ENCODE measurements at places on chromosomes 11 and 22.

GRCh38 chr11:69562816-69563215 is 78.1 kb upstream of the CCND1 start:
- no peak for DNase-seq

DNA sequence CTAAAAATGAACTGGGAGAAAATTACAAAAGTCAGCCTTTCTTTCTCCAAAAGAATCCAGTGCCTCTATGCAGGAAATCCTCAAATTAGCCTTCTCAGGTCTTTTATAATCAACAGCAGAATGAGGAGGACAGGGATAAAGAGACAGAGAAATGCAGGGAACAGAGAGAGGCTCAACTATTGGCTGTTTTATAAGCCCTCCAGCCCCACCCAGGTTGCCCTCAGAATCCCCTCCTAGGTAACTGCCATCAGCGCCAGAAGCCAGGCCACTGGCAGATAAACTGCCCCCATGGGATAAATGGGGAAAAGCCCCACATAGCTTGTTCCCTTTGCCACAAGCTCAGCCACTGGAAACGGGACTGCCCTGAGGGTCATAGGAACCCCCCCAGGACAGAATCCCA is 10.9 kb upstream of the HMOX1 start:
- no peak for DNase-seq

GRCh38 chr11:61596542-61596941 is 15.7 kb upstream of the SYT7 start:
- DNase-seq: no peak

GRCh38 chr22:23779731-23780130 is 7.0 kb upstream of the SMARCB1 start:
- no peak for DNase-seq

DNA sequence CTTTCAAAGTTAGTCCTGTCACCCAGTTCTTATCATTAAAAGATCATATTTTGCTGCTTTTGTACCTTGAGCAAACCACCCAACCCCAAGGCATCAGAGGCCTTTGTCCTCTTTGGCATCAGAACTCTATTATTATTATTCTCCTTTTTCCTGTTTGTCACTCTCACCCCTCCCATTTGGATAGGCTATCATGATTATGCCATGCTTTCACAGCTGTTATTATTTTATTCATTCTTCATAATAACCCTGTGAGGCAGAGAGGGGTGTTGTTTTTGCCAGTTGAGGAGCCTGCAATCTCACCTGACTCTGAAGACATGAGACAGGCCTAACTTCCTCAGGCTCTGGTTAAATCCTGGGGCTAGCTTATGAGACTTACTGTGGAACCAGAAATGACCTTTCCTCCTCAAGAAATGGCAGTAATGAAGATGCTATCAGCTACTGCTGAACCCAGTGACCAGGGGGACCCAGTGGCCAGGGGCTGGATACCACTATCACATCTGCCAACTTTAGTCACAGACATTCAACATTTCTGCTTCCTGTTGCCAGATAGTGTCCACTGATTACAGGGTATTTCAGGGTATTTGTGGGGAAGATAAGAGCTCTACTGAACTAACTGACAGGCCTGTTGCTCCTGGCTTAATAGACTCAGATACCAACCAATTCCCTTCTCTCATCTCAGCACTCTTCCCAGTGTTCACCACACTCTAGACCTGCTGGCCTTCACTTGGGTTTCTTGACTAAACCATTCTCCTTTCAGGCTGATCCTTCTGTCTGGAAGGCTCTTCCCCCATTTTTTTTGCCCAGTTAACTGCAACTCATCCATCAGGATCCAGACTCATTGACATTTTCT is 11.8 kb upstream of the SWAP70 start:
- DNase-seq: no peak

- no peak for DNase-seq
Observed at GRCh38 chr11:95671768-95672167, 117.8 kb downstream of the FAM76B start.

DNA sequence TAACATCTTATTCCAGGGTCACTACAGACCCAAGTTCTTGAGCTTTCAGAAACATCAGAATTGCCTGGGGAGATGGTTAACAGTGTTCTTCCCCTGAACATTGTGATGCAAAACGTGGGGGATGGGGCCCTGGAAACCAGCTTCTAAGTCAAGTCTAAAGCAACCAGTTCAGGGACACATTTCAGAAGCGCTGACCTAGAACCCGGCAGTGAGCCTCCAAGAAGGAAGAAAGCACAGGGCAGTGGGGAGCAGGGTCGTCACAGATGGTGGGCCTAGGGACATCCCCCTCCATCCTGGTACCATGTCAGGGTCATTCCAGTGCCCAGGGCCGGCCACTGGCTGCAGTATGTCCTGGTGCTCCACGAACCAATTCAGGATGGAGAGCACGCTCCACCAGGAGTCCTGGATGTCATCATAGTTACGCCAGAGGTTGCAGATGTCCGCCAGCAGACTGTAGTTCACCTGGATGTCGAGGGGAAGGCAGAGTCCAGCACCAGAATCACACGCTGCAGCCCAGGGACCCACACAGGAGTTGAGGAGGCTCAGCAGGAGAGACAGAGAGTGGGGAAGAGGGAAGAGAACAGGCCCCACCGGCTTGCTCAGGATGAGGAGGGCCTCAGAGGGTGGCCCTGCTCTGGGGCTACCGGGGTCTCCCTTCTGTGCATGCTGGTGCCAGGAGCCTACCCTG is 5.0 kb downstream of the NAGA start:
- DNase-seq: no peak

DNA sequence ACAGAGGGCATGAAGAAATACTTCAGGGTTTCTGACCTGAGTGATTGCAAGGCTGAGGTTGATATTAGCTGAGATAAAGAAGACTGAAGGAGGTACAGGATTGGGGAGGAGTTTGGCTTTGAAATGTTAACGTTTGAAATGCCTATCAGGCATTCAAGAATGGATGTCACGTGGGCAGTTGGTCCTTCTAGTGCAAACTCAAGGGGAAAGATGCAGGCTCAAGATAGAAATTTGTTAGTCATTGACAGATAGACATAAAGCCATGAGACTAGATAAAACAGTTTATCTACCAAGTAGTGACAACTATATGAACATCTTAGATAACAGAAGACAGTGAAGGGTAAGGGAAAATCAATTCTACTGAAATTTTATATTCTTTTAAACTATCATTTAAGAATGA is 23.1 kb downstream of the TTC17 start:
- no peak for DNase-seq

GRCh38 chr11:27348340-27348873 is 14.6 kb downstream of the CCDC34 start:
- DNase-seq: no peak

GRCh38 chr22:31968022-31968421 is 23.7 kb downstream of the YWHAH start:
- no peak for DNase-seq

DNA sequence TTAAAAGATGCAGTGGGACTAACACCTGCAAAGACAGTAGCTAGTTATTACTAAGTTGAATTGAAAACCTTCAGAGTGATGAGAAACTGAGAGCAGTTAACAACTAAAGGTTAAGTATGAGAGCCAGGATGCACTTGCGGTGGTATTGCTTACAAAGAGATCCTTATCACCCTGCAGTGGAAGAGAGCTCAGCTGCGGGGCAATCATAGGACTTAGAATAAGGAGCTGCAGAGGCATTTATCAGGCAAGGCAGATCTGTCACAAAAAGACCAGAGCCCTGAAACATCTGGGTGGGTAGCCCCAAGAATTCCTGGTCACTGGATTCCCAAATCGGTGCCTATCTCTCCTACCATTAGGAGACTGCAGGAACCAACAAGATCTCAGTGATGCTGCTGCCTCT is 34.3 kb upstream of the CFAP300 start:
- no peak for DNase-seq

DNA sequence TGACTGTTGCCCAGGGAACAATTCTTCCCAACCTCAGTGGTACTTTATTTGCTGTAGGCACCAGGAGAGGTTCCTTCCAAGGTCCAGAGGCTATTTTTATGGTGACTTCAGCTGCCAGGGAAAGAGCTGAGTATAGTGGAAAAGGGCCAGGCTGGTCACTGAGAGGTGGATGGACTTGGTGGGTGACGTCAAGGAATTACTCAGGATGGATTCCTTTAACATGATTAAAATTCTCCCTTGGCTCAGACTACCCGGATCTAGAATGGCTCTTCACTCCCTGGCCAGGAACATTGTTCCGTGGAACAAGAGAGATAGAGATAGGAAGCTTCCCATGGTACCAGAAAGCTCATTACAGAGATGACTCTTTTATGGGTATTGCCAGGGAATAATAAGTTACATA is 8.7 kb upstream of the CALCA start:
- DNase-seq: no peak

DNA sequence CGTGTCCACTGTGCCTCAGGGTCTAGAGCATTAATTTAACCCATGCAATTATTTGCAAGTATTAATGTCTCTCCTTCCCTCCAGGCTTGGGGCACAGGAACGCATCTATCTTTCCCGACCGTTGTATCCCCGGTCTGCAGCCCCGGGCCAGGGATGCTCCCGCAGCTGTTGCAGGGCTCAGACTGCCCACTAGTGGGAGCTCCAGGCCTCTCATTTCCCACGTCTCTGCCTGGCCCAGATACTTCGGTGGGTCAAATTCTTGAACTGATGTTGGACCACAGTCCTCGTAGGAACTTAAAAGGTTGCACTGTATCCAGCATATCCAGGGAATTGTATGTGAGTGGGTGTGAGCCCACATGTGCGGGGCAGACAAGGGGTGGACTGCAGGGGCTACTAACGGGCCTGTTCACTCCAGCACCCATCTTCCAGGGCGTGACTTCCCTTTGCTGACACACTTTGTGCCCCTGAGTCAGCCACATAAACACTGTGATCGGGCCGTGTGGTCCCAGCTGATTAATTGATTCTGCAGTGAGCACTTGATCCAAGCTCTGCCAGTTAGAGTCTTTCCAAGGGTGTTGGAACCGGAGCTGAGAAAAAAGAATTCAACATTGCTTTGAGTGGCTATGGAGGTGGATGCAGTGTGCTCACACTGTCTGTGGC is 451.3 kb downstream of the TBC1D22A start:
- DNase-seq: no peak

DNA sequence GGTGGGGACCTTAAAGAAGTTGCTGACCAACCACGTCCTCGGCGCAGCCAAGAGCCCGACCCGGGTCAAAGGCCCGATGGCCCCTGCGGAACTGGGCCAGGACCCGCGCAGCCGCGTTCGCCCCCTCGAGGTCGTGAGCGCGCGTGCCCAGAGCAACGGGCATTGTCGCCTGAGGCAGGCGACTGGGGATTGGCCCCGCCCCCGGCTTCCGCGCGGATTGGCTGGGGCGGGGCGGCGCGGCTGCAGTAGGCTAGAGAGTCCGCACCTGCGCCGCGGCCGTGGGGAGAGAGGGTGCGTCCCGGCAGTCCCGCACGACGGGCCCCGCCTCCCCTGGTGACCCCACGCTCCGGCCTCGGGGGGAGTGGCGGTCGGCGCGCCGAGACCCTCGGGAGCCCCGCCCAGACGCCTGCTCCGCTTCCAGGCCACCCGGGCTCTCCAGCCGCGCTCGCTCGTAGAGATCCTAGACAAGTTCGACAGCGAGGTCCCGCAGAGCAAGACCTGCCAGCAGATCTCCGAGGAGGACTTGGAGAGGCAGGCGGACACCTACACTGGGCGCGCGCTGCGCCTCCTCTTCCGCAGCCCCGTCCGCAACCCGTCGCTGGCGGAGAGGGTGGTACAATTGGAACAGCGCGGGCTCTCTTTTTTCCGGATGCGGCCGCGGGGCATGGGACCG is 8.3 kb upstream of the PPIL2 start:
- DNase-seq: no peak

DNA sequence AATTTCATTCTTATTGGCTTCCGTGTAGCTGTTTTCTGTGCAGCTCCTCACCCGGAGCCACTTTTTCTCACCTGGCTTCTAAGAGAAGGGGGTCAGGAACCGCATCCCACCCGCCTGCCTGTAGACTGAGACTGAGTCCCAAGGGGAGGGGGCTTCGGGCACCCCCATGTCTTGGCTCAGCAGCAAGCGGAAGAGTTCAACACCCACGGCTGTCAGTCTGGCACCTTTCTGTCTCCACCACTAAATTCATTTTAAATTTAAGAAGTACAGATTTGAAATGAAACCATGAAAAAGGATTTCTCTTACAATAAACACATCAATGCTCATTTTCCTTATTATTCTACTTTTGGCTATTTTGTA is 66.7 kb downstream of the EFCAB6 start:
- DNase-seq: no peak

DNA sequence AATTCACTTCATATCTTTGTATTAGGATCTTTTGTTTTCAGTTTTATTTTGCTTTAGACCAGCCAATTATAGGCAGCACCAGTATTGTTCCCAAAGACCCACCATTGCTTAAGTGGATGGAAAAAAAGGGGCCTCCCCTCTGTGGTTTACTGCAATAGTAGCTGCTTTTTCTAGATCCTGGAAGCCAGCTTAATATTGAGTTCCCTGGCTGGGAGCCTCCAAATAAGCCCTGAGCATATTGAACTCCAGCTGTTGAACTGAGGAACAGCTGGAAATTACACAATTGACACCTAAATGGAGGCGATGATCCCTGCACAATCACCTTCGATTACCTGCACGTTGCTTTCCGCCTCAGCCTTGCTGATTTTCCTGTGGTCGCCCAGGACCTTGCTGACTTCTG is 576.0 kb downstream of the SOX6 start:
- DNase-seq: no peak

- DNase-seq: peak; percentile 74
Observed at GRCh38 chr11:9688716-9689511, 25.0 kb downstream of the SWAP70 start.

- no peak for DNase-seq
Observed at GRCh38 chr11:95459291-95460042, 228.5 kb upstream of the SESN3 start.

DNA sequence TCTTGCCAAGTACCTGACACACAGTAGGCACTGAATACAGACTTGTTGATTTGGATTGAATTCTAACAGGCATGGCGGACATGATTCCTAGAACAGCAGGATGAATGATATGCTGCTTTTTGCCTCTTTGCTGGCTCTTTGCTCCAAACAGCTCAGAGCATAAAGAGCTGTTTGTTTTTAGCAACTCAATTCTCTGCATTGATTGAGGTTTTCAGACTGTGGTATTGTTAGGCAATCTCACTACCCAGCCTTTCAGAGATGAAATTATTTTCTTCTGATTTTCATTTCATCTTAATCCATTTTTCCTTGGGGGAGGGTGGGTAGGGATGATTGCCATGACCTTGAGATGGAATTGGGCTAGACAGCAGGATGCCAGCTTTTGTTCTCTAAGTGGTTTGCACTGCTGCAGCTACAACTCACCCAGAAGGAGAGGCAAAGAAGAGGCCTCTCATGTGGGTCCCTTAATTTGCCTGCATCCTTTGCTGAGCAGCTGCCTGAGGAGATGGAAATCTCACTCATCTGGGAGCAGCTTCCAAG is 20.5 kb downstream of the COA4 start:
- DNase-seq: no peak

DNA sequence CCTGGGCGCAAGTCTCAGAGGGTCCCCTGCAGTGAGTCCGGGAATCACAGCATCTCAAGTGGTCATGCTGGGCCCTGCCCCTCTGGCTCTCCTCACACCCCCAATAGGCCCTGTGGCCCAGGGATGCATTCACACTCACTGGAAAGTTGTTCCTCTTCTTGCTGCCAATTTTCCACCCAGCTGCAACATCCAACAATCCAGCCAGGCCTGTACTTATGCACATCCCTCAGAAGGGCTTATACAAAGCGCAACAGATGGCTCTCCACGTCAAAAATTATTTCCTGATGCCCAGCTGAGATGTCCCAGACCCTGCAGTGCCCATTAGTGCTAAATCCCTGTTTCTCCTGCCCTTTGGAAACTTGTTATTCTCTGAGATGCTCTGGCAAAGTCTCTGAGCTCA is 407.8 kb upstream of the NARS2 start:
- DNase-seq: no peak

All from GM12864 (cell line).